CD4-positive, alpha-beta T cell treated with Interleukin-10 for 1 hour (primary cell): ENCODE measurements at places on chromosomes 16 and 17.

GRCh38 chr17:67481808-67482207 is 104.7 kb downstream of the PITPNC1 start:
- DNase-seq: no peak

DNA sequence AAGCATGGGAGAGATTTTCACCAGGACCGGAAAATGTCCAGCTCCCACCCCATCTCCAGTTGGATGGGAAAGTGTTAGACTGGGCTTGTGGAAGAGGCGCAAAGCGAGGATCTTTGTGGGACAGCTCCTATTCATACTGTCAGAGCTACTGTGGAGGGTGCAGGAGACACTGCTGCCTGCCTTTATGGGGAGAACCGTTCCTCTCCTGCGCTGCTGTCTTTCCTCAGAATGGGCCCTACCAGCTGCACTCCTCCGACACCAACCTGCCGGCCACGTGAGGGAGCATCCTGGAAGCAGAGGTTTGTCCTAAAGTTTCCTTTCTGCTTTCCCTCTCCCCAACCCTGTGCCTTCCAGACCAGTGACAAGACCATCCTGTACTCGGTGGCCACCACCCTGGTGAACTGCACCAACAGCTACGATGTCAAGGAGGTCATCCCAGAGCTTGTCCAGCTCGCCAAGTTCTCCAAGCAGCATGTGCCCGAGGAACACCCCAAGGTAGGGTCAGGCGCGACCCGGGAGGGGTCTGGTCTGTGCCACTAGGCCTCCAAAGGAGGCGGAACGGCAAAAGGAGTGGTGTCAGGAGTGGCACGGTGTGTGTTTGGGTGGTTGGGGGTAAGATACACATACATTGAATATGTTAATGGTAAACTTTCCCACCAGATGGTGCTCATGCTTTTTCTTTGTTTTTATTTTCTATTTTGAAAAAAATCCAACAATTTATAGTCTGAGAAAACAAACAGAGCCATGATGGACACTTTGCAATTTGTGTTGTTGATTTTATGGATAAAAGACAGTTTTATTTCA is 23.0 kb downstream of the SLC35G3 start:
- DNase-seq: peak; percentile 79

DNA sequence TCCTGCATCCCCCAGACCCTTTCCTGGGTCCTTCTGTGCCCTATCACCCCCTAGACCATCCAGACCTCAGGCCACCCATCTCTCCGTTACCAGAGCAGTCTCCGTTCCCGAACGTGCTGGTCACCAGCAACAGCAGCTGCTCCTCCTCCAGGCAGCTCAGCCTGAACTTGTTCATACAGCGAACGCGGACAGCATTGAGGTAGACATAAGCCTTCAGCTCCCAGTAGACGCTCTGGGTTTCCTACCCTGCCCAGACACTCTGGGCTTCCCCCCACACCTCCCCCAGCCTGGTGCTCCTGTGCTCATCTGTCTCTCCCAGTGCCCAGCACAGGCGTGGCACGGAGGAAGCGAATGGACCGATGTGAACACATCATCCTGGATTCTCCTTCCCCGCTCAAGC is 41.6 kb upstream of the RNFT1 start:
- no peak for DNase-seq

- DNase-seq: no peak
These were observed 33.7 kb downstream of the IST1 start for GRCh38 chr16:71929048-71929447.

DNA sequence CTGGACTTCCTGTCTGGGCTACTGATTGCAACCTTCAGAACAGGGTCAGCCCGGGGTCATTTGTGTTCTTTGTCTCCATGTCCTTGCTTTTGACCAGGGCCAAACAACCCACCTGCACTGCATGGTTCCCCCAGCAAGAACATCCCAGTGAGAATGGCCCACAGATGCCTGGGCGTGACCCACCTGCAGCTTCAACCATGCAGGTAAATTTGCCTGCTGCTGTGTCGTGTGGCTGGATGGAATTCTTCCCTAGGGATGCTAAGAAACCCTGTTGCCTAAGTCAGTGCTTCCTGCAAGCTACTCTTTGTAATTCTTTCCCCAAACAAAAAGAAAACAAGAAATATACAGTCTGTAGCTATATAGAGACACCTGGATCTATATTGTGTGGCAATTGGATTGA is 12.5 kb downstream of the CDH13 start:
- DNase-seq: no peak

GRCh38 chr16:73031155-73031866 is 16.6 kb downstream of the ZFHX3 start:
- no peak for DNase-seq

DNA sequence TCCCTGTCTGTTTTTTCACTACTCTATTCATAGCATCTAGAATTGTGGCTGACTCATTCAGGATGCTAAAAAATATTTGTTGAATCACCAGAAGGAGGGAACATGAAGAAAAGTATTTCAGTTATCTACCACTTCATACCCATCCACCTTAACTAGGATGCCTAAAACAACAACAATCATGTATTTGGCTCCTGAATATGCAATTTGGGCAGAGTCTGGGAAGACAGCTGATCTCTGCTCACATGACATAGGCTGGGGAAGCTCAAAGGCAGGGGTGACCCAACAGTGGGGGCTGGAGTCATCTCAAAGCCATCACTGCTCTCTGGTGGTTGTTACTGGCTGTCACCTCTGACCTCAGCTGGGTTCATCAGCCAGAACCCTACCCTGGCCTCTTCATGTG is 80.1 kb upstream of the RPL38 start:
- no peak for DNase-seq

GRCh38 chr16:88968589-88969280 is 8.3 kb downstream of the CBFA2T3 start:
- DNase-seq: no peak

DNA sequence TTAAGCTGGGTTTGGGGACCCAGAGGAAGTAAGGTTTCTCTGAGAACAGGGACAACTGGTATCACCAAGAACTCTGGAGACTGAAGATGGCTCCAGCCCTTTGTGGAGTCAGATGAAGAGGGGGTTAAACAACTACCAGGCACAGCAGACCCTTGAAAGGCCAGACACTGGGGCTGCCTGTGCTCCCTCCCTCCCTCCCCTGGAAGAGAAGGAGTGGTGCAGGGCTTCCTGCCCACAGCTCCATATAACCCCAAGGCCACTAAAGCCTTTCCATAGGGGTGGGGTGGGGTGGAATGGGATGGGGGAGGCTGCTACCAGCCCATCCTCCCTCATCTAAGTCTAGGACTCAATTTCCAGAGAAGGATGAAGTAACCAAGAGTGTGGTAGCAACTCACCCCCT is 66.7 kb downstream of the CCDC182 start:
- no peak for DNase-seq

- DNase-seq: no peak
These were observed 3.6 kb downstream of the SH2B1 start for GRCh38 chr16:28867241-28867640.

- DNase-seq: no peak
These were observed 120.3 kb downstream of the KATNIP start for GRCh38 chr16:27670071-27670810.
